Left forelimb (tissue), 1 donor: ENCODE measurements at places on chromosomes 6 and 20.
A peak's percentile ranks its signal among the peaks of the same experiment; 100 is the strongest.

GRCh38 chr6:71204741-71205140 lies 83.9 kb upstream of the OGFRL1 start:
- DNase-seq = no peak

- no peak for DNase-seq
These were observed 3.6 kb upstream of the BAK1 start for GRCh38 chr6:33583591-33584155.

DNA sequence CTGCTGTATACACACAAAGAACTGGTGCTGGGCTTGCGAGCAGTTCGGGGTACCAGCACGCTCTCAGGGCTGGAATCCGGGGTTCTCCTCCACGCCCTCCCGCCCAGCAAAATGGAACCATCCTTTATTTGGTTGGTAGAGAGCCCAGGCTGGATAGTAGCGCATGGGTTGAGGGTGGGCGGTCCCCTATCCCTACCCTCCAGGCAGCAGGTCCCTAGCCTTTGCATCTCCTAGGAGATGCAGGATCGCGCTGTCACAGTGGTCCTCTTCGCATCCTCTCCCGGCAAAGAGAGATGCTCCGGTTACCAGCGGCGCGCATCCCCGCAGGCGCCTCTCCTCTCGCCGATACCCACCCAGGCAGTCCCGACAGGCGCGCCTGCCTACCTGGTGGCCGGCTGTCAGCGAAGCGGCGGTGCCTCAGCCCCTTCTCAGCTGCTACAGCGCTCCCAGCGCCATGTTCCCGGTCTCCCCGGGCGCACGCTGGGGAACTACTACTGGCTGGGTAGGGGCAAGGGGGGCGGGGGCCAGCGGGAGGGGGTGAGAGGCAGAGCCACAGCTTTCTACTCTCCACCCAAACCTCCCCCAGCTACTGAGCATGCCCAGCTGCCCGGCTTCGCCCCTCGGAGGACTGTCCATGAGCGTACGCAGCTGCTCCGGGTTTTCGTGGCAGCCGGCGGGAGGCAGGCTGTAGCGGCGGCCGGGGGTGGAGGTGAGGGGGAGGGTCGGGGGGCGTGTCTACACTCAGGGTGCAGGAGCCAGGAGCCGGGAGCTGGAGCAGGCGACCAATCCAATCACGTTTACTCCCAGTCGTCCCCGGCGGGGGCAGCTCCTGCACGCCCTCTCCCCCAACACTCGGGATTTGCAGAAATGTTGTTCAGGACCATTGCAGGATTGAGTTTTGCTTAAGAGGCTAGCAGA lies at the start of gene PAK5:
PAK5 (minus strand) TSS at position 699 of the 918 bp plus-strand sequence. CDS start 194,748 bp downstream, outside the sequence.
- DNase-seq = peak; percentile 84

DNA sequence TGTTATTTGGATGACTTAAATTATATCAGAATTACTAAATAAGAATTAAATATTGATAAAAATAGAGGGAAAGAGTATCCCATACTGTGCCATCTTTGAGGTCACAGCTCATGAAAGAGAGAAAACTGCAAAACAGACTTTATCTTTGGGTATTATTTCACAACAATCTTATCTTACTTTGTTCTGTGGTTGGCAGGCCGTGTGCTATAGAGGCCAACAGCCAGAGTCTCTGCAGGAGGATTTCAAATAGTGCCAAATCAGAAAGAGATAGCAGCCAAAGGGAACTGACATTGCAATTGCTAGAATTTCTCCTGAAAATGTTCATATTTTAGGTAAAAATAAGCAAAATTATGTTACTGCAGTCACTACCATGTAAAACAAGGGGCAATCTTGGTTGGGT lies 354.2 kb downstream of the GRIK2 start:
- DNase-seq = no peak

DNA sequence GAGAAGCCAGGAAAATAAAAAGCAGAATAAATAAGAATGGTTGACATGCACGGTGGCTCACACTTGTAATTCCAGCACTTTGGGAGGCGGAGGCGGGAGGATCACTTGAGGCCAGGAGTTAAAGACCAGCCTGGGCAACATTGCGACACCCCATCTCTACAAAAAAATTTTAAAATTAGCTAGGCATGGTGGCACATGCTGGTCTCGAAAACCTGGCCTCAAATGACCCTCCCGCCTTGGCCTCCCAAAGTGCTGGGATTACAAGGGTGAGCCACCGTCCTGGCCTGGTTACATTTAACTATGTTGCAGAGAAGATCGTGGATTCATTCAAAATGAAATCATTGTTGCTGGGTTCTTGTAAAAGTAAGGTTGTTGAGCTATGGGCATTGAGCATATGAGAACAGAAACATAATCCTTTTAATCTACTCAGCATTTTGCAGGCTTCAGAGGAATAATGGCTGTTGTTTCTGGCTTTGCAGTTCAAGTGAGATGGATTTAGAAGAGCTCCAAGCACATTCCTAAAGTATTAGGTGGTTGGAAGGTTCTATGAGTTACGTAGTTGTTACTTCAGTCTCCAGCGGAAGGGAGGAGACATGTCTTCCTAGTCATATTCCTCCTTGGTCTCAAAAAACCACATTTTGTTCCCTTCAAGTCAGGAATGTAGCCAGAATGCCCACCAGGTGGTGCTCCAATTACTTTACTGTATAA lies 45.6 kb upstream of the RAB23 start:
- DNase-seq = no peak

DNA sequence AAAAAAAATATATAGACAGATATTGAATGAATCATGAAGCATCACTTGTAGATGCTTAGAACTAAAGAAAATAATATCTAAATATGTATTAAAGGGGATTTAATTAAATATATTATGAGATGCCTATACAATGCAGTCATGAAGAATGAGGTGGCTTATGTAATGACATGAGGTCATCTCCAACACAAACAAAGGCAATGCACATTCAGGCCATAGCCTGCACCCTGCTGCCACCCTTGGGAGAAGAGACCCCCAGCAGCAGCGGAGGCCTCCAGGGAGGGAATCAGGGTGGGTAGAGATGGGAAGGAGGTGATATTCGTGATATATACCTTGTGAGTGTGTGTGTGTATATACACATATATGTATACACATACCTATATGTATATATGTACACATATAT lies 26.4 kb upstream of the SSTR4 start:
- no peak for DNase-seq

DNA sequence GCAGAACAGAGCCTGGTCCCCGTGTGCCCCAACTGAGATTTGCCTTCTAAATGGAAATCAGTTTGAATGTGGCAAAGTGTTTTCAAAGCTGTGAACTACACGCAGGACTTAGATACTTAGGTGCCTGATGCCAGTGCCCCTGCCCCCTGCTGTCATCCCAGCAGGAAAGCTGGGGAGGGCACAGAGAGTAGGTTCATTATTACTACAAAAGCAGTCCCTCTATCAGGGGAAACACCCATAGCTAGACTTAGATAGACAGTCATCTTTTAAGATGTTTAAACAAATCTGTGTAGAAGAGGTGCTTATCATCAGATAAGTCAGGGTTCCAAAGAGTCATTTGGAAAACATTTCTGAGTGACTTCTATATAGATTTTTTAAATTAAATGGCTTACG lies 155.0 kb upstream of the SNX9 start:
- no peak for DNase-seq
